ENCODE measurements at places on chromosomes 1 and 21. TPM values are rescaled to one million over a fixed set of nuclear protein-coding genes. Genes with fewer than 3 reads are reported as not detected.

DNA sequence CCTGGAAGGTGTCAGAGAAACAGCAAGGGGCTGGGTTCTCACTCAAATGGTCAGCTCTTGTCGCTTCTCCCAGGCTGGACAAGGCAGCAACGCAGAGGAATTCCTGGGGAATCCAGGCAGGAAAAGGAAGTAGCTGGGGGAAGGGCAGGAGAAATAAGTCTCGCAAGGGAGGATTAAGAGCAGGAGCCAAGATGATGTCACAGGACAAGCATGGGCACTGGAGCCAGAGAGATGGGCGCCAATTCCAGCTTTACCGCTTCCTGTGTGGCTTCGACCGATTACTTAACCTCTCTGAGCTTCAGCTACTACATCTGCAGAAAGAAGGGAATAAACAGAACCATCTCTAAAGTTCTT, 70.5 kb downstream of the SSBP3 start:
- DNase-seq, result peak; percentile 67

- no peak for DNase-seq
These were observed 46.8 kb upstream of the PPM1J start for GRCh38 chr1:112761714-112762480.

DNA sequence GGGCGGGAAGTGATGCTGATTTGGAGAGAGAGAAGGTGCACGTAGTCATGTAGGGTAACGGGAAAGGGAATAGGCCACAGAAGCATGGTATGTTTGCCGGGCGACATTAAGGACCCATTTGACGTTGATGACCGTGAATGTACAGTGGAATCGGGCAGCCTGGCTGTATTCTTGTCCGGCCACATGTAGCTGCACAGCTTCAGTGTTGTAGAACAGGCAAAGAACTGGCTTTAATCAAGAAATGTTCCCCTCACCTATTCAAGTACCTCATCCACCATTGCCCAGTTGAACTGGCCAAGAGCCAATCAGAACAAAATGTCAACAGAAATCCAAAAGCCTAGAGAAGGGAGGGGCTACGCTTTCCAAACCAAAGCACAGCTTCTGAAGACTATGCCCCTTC, 104.8 kb downstream of the DHRS3 start:
- DNase-seq, result no peak

DNA sequence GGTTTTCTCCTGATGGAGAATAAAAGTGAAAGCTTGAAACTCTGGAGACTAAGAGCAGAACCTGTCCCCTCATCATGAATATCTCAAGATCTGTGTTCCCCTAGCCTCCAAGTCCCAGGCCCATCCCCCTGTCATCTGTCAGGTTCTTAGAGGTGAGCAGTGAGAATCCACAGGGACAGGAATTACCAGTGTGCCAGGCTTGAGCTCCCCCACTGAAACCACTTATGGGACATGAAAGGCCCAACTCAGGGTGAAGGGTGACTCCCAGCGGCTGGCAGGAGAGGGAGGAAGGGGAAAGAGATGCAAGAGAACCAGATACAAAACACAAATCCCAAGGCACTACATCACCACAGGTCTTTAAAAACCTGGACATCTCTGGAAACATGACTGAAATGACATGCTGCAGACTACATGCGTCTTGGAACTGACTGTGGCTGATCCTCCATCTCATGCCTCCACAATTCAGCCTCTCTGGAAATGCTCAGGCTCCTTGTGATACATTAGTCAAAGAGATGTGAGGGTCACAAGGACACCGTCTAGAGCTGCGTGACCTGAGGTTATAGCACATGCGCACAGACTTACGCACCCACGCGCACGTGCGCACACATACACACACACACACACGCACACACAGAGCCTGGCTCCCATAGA, 6.8 kb upstream of the LY9 start:
- DNase-seq, result no peak

- DNase-seq, result no peak
These were observed 58.2 kb upstream of the ABCG1 start for GRCh38 chr21:42160765-42161164.

GRCh38 chr1:247322849-247323586, 8.6 kb downstream of the ZNF496 start:
- no peak for DNase-seq

DNA sequence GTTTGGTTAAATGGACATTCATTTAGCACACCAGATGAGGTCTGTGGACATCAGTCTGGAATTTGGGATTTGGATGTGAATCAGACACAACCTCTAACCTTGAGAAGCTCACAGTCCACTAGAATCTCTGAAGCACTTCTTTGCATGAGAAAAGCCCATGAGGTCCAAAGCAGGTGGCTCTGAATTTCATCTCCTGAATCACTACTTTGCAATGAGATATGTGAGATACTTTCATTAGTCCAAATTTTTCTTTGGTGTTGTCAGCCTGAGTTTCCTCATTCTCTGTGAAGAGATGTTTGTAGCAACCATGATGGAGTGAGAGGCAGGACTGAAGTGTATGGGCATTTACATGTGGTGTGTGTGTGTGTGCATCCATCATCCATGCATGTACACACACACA, 16.5 kb upstream of the LCE2D start:
- no peak for DNase-seq

- no peak for DNase-seq
These were observed 14.2 kb downstream of the KCNA2 start for GRCh38 chr1:110591956-110592355.

- DNase-seq, result no peak
These were observed 46.0 kb downstream of the DIP2A start for GRCh38 chr21:46504666-46505065.

GRCh38 chr1:8527941-8528340, 210.0 kb downstream of the SLC45A1 start:
- no peak for DNase-seq

DNA sequence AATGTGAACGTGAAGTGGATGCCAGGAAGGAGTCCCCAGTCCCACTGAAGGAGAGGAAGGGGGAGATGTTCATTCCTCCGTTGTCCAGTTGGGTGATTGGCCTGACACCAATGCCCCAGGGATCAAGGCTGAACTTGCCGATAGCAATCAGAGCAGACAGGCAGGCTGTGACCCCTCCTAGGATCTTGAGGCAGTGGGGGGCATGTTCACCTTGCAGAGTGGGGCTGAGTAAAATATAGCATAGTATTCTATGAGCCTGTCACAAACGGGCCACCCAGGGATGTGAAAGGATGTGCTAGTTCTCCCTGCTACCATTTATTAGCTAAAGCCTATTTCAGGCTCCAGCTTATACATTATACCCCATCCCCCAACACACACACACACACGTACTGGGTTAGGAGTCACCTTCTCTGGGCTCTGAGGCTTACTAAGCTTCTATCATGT, 80.7 kb upstream of the CD34 start:
- DNase-seq, result no peak

DNA sequence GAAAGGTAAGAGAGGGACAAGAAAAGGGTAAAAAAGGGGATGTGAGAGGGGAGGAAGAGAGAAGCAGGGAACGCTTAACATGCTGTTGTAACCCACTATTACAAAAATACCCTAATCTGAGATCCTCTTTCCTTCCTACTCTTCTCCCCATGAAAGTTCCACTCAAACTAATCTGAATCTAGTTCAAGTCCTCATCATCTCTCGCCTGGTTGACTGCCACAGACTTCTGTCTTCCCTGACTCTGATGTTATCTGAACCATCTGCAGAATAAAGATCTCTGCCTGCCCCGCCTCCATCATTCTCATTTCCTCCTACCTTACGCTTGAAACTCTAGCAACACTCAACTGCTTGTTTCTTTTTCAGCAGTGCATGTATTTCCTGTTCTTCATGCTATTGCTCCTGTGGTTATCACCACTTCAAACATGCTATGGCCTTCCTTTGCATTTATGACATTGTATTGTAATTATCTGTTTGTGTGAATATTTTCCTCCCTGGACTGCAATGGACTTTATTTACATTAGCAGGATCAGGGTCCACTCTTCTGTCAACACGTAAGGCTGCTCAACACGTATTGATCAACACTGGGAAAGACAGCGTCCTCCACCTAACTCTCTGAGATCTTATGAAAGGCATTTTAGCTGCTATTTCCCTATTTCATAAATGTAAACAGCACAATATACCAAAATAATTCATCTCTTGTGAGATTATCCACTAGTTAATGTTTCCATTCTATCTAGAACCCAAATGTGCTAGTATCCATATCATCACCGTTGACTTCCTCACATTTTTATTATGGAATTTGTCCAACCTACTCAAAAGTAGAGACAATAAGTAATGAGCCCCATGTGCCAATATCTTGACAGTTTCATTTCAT, 215.5 kb upstream of the USP25 start:
- no peak for DNase-seq

- DNase-seq, result no peak
These were observed 31.3 kb downstream of the CCN1 start for GRCh38 chr1:85611856-85612255.

GRCh38 chr1:167472752-167473521, 45.4 kb downstream of the CD247 start:
- no peak for DNase-seq

GRCh38 chr21:37427221-37427620, 60.6 kb downstream of the DYRK1A start:
- no peak for DNase-seq

- peak; percentile 31 for DNase-seq
These were observed 9.4 kb upstream of the RGS13 start for GRCh38 chr1:192626366-192627179.

- DNase-seq, result no peak
These were observed 77.3 kb upstream of the GALNT2 start for GRCh38 chr1:229989591-229990248.

DNA sequence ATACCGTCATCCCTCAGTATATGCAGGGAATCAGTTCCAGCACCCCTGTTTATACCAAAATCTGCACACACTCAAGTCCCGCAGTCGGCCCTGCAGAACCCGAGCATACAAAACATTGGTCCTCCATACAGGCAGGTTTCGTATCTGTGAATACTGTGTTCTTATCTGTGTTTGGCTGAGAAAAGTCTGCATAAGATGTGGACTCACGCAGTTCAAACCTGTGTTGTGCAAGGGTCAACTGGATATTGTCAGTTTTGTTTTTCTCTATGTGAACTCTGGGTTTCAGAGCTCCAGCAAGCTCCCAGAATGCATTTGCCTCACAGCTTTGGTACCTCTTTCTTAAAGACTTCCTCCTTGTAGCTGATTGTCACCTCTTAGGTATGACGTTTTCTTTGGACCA, 100.6 kb downstream of the NR5A2 start:
- no peak for DNase-seq

DNA sequence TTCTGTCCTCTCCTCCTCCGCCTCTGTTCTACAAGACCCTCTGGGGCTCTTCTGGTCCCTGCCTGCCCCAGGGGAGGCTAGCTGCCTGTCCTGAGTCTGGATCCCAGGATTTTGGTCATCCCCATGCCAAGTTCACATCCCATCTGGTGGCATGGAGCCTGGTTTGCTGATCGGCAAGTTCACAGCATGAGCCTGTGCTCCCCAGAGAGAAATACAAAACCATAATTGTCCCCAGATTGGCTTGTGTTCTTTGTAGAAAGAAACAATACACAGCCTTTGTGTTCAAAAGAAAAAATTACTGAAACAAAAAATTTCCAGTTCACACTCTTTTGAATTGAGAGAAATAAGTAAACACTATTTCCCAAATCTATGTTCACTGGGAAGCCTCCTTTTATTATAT, 149.4 kb upstream of the ZC3H12A start:
- no peak for DNase-seq

GRCh38 chr1:10657088-10657847, 139.2 kb downstream of the CASZ1 start:
- DNase-seq, result no peak

GRCh38 chr21:33071770-33072306, 1.9 kb downstream of the OLIG1 start:
- DNase-seq, result peak; percentile 47

DNA sequence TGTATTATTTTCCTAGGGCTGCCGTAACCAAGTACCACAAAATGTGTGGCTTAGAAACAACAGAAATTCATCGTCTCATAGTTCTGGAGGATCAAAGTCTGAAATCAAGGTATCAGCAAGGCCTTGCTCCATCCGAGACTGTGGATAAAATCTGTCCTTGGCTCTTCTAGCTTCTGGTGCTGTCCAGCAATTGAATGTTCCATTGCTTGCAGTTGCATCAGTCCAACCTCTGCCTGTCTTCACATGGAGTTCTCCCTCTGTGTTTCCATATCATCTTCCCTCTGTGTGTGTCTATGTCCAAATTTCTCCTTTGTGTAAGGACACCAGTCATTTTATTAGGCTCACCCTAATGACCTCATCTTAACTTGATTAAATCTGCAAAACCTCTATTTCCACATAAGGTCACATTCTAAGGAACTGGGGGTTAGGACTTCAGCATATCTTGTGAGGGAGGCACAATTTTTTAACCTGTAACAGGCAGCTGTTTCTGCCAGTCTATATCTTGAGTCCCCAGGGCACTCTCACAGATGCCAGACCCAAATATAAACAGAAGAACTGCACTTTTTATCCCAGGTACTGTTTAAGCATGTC, 84.2 kb downstream of the ERG start:
- no peak for DNase-seq

DNA sequence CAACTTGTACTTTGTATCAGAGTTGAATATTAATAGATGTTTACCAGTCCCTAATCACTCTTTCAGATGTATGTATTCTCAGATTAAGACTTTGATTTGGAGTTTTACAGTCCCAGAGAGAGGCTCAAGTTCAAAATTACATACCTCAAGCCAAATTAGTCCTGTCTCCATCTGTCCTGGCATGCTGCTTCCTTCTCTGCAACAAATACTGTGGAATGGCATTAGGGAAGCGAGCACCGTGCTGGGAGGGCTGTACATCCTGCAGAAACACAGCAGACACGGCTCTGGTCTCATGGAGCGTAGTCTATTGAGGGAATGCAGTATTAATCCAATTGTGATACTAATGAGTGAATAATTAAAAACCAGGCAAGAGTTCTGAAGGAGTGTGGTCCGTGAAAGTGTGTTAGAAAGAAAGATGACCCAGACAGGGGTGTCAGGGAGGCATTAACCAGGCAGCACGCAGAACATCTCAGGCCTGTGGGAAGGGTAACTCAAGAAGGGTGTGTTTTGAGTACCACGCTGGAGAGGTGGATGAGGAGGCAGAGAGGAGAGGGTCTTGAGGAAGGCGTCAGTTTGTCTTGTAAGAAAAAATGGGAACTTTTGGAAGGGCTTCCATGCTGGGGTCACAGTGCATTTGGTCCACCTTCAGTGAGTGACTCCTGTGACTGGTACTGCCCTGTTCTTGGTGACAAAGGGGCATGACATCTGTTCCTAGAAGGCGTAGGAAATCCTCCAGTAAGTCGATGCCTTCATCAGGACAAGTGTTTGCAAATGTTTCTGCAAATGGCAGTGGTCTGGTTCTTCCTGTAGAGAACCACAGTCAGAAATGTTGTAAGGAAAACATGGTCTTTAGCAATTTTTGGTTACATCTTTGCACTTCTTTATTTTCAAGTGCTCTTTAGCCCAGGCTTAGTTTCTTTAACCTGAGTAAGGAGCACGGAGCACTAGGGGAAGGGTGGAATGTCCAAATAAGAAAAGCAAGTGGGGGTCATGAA, 1.6 kb downstream of the RAB4A start:
- DNase-seq, result no peak

- DNase-seq, result no peak
These were observed 8.9 kb upstream of the RNF187 start for GRCh38 chr1:228478326-228478725.

The PTGS2 gene
- total RNA-seq, result 1.0 TPM

The PEAR1 gene
- total RNA-seq, result 6.7 TPM

The CAMK1G gene
- not detected for total RNA-seq

The RGS13 gene
- total RNA-seq, result 0.30 TPM

The EGLN1 gene
- total RNA-seq, result 75.2 TPM

The NEXN gene
- 370 TPM for total RNA-seq

The VASH2 gene
- total RNA-seq, result 2.2 TPM

The CRYBG2 gene
- not detected for total RNA-seq

The DTL gene
- total RNA-seq, result 0.43 TPM

The KRTAP6-3 gene
- total RNA-seq, result not detected

The CHI3L1 gene
- total RNA-seq, result 0.32 TPM

The POFUT2 gene
- total RNA-seq, result 15.3 TPM

The CNR2 gene
- total RNA-seq, result not detected

The OR2L8 gene
- not detected for total RNA-seq
